ENCODE measurements at places on chromosomes 11 and 22.

DNA sequence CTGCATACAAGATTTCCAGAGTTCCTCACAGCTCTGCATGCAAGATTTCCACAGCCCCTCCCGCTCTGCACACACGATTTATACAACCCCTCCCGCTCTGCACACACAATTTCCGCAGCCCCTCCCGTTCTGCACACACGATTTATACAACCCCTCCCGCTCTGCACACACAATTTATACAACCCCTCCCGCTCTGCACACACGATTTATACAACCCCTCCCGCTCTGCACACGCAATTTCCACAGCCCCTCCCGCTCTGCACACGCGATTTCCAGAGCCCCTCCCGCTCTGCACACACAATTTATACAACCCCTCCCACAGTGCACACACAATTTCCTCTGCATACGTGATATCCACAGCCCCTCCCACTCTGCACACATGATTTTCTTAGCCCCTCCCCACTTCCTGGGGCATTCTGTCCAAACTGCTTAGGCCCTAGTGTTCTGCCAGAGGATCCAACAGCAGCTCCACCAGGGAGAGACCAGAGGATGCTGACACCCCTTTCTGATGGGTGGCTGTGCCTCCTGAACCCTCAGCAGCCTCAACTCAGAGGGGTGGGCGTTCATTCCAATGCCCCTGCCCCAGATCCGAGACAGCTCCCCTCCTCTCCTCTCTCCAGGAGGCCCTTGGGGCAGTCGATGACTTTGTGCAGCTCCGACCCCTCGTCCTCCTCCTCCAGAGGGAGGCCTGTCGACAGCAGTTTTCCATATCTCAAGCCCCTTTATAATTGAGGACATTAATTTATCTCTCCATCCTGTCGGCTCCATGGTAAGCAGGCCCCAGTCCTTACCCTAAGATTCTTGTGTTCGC, 671.7 kb downstream of the BRD1 start:
- DNase-seq, result no peak

GRCh38 chr11:57085611-57086010, 96.1 kb upstream of the LRRC55 start:
- no peak for DNase-seq

DNA sequence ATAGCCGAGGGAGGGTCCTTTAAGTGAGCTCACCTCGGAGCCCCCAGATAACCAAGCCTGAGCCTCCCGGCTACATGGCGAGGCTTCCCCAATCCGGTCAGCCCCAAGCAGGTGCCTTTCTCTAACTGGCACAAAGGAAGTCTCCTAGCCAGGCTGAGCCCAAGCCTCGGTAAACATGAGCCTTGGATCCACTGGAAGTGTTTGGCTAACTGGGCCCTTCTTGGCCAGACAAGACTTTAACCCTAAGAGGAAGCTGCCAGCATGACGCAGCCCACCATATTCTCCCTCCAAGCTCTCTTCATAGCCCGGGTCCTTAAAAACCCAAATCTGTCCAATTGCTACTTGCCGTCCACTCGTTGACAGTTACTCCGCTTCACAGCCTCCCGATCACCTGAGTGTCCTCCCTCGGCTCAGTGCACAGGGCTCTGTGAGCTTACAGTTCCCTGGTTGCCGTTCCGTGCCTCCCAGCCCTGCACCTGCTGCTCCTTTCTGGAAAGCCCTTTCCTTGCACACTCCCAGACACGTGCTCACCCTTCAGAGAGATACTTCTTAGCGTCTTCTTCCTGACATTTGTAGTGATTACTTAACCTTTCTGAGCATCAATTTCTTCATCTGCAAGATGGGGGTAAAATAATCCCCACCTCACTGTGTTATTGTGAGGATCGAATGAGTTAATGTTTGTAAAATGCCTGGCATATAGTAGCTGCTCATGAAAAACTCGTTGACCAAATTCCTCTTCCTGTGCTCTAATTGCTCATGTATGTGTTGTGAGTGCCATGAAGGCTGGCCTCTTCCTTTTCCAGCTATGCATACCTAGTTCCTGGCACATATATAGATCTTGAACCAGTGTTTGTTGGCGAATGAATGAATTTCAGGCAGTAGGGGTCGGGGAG, 25.6 kb downstream of the TXN2 start:
- DNase-seq, result no peak

DNA sequence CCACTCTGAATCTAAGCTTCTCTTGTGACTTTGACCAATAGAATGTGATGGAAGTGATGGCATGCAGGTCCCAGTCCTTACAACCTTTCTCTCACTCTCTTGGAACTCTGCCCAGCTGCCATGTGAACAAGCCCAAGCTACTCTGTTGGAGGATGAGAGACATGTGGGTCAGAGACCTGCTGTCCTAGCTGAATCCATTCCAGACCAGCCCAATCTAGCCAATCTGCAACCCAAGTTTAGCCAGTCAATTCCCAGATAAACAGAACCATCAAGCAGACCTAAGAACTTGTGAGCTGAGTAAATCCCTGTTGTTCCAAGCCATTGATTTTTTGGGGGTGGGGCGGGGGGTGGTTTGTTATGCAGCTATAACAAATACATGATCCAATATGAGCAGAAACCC, 69.2 kb upstream of the GRK3 start:
- DNase-seq, result no peak

GRCh38 chr11:19890308-19890707, 177.7 kb downstream of the NAV2 start:
- no peak for DNase-seq

DNA sequence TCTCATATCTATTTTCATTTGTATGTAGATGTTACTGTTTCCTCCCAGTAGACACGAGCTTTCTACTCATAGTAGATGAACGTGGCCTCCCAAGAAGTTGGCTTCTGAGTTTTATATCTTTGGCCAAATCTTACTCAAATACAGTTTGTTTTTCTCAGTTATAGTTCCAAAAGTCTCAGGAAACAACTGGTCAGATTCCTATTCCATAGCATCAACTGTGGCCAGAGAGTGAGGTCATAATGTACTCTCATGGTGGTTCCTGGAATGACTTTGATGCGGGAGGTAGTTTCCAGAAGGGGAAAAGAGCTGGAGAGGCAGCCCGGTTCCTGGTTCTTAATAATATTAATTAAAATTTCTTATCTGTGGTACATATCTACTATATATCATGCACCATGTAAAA, 77.3 kb downstream of the SLC17A6 start:
- DNase-seq, result no peak

DNA sequence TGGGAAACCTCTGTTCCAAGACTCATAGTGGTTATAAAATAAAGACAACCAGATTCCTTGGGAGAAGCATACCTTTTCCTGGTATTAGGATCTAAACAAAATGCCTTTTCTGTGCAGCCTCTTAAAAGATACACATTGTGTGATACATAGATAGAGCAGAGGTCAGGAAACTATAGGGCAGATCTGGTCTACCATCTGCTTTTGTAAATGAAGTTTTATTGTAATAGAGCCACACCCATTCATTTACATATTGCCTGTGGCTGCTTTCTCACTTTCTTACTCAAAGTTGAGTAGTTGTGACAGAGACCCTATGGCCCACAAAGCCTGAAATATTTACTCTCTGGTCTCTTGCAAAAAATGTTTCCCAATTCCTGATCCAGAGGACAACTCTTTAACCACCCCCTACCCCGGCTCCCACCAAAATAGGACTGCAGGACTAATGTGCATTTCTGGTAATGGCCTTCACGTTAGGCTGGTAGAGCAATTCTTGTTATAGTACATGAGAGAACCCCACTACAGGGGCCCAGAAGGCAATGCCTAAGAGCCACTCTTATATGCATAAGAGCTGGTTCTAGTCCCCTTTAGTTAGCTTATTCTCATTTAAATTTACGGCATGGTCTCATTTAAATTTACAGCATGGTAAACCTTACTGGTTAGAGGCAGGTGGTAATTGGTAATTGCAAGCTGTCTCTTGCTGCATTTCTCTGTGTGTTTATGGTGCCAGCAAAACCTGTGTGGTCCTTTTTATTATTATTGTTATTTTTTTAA, 76.8 kb upstream of the YWHAH start:
- DNase-seq, result no peak

- no peak for DNase-seq
Measured at GRCh38 chr11:45930031-45930794, 7.8 kb downstream of the LARGE2 start.

DNA sequence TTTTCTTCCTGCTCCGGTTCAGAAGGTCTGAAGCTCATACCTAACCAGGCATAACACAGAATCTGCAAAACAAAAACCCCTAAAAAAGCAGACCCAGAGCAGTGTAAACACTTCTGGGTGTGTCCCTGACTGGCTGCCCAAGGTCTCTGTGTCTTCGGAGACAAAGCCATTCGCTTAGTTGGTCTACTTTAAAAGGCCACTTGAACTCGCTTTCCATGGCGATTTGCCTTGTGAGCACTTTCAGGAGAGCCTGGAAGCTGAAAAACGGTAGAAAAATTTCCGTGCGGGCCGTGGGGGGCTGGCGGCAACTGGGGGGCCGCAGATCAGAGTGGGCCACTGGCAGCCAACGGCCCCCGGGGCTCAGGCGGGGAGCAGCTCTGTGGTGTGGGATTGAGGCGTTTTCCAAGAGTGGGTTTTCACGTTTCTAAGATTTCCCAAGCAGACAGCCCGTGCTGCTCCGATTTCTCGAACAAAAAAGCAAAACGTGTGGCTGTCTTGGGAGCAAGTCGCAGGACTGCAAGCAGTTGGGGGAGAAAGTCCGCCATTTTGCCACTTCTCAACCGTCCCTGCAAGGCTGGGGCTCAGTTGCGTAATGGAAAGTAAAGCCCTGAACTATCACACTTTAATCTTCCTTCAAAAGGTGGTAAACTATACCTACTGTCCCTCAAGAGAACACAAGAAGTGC, 661 bp upstream of the MALAT1 start:
- no peak for DNase-seq

DNA sequence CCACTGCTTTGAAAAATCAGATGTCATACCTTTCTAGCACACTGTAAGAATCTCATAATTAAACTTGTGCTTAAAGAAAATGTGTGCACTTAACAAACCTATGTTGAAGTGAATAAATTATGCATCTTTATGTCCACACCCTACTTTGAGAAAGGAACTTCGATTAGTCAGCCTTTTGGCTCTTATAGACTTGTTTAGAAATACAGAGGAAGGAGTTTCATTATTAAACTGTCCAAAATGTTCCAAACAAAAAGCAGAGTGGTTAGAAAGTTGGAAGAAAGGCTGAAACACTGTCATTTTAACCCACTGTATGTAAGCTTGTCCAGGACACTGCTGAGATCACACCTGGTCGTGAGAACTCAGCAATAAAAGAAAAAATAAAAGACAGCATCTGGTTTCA, 863.2 kb upstream of the CHORDC1 start:
- DNase-seq, result no peak

DNA sequence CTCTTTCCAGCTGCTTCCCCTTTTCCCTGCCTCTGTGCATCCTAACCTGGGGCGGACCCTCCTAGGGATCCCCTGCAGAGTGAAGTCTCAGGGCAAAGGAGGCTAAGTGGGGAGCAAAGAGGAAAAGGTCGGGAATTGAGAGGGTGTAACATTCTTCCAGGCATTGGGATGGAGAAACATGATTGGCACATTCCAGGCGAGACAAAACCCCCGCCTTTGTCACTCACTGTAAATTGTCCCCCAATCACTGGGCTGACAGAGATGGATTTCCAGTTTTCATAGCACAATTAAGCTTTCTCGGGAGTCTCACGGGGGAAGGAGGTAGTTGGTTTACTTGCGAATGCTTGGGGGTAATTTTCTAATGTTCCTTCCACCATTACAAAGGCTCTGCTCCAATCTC, 74.9 kb downstream of the MIAT start:
- no peak for DNase-seq
